ENCODE measurements at places on chromosomes 2 and 18.

DNA sequence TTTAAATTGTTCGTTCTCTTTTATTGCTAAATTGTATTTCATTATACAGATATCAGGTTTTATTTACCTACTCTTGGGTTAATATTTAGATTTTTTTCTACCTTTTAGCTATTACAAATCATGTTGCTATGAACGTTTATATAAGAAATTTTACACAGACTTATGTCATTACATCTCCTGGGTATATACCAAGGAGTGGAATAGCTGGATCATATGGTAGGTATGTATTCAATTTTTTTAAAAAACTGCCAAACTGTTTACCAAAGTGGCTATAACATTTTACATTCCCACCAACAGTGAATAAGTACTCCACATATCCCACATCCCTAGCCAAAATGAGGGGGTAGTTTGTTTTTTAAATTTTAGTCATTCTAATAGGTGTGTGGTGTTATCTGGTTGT is 32.3 kb upstream of the BAZ2B start:
- no peak for DNase-seq

- no peak for DNase-seq
Observed at GRCh38 chr2:240374085-240374907, 61.2 kb upstream of the GPC1 start.

- no peak for DNase-seq
Observed at GRCh38 chr2:147135376-147135775, 709.5 kb upstream of the ACVR2A start.

DNA sequence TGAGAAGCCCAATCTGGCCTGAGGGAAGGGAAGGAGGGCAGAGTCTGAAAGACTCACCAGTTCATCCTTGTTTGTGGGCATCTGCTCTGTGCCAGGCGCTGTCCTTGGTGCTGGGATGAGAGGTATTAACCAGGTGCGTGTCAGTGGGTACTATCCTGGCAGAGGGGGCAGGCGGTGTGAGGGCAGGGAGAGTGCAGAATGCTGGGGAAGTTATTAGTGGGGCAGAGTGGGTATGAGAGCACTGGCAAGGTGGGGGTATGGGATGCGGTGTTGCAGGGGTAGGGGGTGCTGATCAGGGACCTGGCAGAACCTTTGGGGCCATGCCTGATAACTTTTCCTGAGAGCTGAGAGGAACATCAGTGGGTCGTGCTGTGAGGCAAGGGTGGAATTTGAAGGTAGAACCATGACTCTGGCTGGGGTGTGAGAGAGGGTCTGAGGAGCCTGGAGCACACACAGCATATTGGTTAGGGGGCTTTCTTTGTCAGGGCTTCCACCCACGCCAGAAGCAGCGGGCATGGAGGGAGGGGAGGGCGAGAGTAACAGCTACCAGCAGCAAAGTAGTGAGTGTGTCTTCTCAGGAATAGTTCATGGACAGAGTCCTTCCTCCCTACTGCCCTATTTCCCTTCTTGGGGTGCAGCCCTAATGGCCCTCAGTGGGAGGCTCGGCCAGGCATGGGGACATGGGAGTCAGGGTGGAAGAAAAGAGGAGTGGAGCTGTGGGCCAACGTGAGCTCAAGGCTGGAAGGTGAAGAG is 290.7 kb downstream of the CYP26B1 start:
- peak; percentile 53 for DNase-seq

- DNase-seq = no peak
Observed at GRCh38 chr18:36536426-36536825, 238.9 kb downstream of the FHOD3 start.

DNA sequence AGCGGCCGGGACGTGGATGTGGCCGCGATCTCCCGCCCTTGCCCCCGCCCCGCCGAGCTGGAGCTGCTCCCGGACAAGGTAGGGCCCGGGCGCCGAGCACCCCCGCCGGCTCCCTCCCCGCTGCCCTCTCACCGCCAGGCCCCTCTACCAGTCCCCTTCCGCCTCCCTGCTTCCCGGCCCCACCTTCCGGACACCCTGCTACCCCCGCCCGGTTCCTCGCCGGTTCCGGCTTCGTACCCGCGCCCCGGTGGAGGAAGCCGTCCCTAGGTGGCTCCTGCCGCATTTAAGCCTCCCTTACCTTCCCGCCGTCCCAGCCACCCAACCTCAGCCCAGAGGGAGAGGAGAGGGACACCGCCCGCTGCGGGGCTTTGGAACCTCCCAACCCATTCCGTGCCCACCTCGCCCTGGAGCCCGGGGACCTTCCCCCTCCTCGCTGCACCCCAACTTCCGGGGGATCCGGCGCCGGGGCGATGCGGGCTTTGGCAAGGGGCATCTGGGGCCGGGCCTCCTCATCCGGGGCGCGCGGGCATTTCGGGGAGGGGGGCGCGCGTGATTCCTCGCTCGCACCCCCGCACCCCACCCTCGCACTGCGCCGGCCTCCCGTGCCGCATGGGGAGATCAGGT is 475 bp downstream of the B3GNT2 start:
- DNase-seq = peak; percentile 27
